Vagina (tissue), 2 donors: ENCODE measurements at places on chromosomes 4 and X.

DNA sequence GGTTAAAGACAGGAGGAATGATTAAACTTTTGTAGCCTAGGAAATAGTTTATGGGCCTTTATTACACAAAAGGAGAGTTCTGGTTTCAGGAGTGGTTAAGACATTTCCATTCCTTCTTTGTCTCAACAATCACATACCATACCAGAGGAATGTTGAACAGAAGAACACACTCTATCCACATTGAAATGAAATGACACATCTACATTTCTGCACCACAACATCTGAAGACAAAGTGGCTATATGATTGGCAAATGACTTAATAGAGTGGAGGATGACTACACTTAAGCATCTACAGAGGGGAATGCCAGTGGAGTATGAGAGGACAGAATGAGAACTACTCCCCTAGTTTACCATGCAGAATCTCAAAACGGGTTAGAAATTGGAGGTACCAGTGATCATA, 8.0 kb downstream of the CYP2U1 start:
- no peak for DNase-seq

GRCh38 chrX:20538974-20539373, 272.3 kb upstream of the RPS6KA3 start:
- DNase-seq = no peak

DNA sequence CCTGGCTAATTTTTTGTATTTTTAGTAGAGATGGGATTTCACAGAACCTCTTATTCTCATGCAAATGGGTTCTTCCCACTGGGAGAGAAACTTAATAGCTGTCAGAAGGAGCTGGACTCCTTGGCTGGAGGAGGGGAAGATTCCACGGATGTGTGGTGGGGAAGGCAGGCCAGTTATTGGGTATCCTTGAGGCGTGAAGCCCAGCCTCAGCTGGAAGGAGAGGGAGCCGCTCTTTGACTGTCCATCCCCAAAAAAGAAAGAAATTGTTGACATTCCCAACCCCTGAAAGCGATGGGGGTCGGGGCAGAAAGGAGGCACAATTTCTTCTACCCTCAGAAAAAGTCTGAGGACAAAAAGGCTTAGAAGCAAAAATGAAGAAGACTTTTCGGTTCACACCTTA, 983.1 kb upstream of the PABPC4L start:
- DNase-seq = no peak

- DNase-seq = no peak
Measured at GRCh38 chr4:3250956-3251690, 2.2 kb downstream of the MSANTD1 start.

DNA sequence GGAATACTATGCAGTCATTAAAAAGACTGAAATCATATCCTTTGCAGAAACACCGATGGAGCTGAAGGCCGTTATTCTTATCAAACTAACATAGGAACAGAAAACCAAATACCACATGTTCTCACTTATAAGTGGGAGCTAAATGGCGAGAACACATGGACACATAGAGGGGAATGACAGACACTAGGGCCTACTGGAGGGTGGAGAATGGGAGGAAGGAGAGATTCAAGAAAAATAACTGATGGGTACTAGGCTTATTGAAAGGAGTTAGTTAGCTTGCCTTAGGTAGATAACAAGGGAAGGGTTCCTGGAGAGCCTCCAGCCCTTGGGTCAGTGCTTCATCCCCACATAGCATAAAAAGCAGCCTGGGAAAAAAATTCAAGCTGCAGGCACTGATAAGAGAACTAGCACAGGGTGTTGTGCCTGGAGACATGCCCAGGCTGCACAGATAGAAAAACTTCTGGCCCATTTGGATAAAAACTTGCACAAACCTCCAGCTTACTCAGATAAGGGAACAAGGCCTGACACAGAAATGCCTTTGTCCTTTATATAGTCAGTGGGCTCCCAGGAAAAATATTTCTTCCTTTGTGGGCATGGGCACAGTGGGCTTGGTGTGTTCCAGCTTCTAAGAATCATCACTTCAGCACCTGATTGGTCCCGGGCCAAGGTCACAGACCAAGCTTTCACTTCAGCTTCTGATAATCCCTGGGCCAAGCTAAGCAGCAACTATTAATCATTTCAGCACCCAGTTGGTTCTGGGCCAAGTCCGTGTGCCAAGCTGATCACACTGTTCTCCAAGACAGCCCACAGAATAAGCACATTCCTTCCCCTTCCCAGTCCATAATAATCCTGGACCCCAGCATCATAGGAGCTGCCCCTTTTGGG, 23.1 kb upstream of the PWWP3B start:
- DNase-seq = no peak

DNA sequence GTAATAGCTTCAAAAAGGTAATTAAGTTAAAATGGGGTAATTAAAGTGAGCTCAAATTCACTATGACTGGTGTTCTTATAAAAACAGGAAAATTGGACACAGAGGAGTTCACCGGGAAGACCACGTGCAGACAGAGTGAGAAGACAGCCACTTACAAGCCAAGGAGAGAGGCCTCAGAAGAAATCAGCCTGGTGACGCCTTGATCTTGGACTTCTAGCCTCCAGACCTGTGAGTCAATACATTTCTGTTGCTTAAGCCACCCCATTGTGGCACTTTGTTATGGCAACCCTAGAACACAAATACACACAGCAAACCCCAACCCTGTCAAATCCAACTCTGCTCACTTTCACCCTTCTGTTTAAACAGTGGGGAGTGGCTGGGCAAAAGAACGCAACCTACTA, 4.1 kb upstream of the CD38 start:
- no peak for DNase-seq

GRCh38 chr4:99091216-99091575, 2.6 kb upstream of the ADH5 start:
- DNase-seq = no peak

GRCh38 chrX:119237562-119237942, 1.5 kb downstream of the PGRMC1 start:
- no peak for DNase-seq

DNA sequence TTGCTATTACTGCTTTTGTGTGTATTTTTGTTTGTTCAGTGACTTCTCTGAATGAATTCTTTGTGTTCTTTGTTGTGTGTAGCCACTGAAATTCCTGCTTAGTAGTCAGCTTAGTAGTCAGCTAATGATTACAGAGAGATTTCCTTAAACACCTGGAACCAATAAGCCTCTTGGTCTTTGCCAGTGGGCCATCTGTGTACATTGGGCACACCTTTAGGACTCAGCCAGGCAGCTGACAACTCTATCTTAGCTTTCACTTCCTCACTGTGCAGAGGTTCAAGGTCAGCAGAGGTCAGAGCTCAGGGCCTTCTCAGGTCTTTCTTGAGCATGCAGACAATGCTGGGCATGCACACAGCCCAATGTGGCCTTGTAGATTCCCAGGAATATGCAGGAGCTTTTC, 59.3 kb downstream of the RWDD4 start:
- no peak for DNase-seq

GRCh38 chr4:43758836-43759235, 689.8 kb downstream of the KCTD8 start:
- DNase-seq = no peak

DNA sequence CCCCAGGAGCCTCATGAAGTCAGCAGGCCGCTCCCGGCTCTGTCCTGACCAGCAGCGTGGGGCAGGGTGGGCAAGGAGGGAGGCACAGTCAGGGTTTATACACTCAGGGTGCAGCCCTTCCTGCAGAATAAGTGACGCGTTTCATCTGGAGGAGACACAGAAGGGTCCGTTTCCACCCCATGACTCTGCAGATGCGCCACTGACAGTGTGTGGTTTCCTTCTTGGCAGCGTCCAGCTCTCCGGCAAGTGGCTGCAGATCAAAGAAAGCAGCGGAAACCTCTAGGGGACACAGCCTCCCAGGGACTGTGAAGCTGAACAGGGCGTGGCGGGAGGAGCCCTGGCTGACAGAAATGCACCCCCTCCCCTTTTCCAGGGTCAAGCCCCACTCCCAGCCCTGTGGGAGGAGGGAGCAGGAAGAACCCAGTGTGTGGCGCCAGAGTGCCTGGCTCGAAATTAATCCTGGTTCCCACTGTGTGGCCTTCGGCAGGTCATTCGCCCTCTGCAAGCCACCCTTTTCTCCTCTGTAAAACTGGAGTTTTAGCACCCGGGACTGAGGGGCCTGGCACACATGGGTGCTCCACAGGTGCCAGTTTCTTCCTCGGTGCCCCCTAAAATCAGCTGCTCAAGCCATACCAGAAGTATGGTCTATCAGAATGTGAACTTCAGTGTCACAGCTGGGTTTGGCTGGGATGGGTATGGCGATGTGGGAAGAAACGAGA, 17.3 kb upstream of the TBC1D14 start:
- DNase-seq = no peak

DNA sequence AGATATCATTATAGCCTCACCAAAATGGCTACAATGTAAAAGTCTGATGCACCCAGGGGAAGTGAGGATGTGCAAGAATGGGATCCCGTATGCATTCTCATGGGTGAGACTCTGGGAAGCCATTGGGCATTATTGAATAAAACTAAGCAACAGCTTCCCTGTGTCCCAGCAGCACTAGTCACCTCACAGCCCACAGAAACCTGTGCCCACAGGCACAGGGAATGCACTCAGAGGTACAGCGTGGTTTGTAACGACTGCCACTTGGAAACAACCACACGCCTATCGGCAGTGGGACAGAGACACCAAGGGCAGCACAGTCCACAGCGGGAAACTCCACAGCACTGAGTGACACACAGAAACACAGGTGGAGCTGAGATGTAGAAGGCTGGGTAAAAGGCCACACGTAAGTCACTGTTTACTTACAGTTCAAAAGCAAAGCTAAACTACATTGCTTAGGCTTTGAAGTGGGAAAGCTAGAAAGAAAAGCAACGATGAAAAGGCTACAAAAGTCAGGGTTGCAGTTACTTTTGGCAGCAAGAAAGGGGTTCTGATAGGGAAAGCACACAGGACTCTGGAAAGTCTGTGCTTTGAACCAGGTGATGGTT, 69.2 kb downstream of the HAUS3 start:
- DNase-seq = no peak

DNA sequence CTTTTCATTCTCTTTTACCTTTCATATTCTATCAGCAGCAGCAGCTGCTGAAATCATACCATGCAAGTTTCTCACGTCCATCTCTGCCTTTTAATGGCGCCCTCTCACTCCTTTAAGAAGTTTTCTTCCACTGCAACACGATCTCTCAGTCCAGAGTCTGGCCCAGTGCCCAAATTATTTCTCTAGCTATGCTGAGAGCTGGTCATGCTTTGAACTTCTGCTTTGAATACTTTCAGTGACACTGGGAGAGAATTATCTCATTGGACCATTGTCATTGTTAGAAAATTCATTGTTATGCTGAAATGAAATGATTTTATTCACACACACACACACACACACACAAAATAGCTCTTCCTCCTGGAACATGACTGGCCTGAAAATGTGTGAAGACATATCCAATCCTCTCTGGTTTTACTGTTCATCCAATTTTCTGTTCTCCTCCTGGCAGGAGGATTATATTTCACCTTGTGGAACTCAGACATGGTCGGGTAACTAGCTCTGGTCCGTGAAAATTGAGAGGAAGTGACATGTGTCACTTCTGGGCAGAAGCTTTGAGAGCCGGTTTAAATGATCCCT, 1.3 kb upstream of the PDHA1 start:
- no peak for DNase-seq

GRCh38 chr4:122914292-122914904, 8.0 kb downstream of the NUDT6 start:
- DNase-seq = no peak

GRCh38 chr4:66741081-66741480, 804.2 kb downstream of the CENPC start:
- DNase-seq = no peak

GRCh38 chr4:183384983-183385382, 59.5 kb upstream of the CDKN2AIP start:
- DNase-seq = no peak

DNA sequence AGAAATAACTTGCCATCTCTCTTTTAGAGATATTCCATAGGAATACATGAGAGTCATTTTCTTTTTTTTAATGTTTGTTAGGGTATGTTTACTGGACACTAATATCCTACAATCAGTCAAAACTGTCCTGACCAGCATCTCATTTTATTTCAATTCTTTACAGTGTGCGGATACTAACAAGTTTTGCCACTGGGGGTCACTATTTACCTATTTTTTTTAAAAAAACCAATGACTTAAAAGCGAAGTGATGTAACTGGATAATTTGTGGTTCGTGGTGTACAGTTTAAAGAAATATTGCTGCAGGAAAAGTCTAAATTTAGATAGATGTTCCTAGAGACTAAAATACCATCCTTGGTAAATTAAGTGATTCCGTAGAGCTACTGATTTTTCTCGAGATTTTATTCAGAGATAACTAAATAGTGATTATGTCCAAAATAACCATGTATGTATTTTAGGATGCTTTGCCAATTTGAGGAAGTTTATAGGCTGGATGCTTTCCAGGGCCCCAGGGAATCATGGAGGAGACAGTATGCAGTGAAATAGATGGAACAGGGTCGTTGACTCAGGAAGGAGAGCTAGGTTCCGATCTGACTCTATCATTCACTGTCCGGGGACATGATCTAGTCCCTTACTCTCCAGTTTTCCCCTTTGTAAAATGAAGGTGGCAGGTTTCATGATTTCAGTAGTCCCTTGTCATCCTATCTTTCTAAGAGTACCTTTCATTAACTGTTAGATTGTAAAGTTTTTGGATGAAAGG, 34.0 kb upstream of the GNPDA2 start:
- no peak for DNase-seq

GRCh38 chr4:3760346-3760745, 5.8 kb upstream of the ADRA2C start:
- DNase-seq = no peak

GRCh38 chrX:110692866-110693265, 102.8 kb downstream of the CHRDL1 start:
- DNase-seq = no peak

DNA sequence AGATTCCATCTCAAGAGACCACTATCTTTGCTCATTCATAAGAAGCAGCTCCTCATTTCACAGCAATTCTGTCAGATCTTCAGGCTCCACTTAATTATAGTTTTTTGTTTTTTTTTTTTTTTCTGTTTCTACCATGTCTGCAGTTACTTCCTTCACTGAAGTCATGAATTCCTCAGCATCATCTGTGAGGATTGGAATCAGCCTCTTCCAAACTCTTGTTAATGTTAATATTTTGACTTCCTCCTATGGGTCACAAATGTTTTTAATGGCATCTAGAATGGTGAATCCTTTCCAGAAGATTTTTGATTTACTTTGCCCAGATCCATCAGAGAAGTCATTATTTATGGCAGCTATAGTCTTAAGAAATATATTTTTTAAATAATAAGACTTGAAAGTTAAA, 53.1 kb downstream of the BMP2K start:
- DNase-seq = no peak

GRCh38 chr4:151934766-151935165, 174.0 kb upstream of the GATB start:
- DNase-seq = no peak

GRCh38 chr4:76758290-76758882, 139.6 kb downstream of the SOWAHB start:
- no peak for DNase-seq

DNA sequence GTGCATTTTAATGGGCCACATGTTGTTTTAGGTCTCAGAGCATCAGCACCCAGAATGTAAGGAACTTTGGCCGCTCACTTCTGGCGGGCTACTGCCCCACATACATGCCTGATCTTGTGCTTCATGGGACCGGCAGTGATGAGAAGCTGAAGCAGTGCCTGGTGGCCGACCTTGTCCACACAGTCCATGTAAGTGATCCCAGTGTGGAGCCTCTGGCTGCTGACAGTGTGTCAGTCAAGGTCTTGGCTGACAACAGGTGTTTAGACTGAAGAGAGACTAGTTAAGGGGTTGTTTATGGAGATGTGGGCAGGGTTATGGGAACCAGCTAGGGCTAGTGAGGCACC, 101.4 kb downstream of the FNIP2 start:
- DNase-seq = no peak

GRCh38 chrX:101417981-101418841, 10.2 kb downstream of the HNRNPH2 start:
- no peak for DNase-seq
